NCI-H2171 (cell line): ENCODE measurements at places on chromosomes 6 and 20.

- no peak for DNase-seq
Observed at GRCh38 chr6:50213146-50213545, 163.4 kb upstream of the DEFB112 start.

- peak; percentile 42 for DNase-seq
Observed at GRCh38 chr20:35146299-35146919, 727 bp downstream of the EDEM2 start.

GRCh38 chr6:125888989-125889656, 67.4 kb upstream of the HINT3 start:
- no peak for DNase-seq

DNA sequence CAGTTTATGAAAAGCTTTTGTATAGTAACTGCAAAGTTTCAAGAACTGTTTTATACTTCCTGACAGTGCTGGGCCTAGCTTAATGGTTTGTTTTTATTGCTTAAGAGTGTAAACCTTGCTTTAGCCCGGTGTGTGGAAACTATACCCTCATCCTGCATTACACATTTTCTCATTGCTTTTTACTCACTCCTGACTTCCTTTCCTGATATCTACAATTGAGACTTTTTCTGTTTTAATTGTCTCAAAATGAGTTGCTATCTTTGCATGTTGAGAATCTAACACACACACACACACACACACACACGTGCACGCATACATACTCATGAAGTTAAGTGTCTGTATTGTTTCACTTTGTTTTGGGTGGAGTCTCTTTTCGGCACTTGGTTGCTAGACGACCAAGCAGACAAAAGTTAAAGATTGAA, 16.7 kb downstream of the BMP2 start:
- no peak for DNase-seq

DNA sequence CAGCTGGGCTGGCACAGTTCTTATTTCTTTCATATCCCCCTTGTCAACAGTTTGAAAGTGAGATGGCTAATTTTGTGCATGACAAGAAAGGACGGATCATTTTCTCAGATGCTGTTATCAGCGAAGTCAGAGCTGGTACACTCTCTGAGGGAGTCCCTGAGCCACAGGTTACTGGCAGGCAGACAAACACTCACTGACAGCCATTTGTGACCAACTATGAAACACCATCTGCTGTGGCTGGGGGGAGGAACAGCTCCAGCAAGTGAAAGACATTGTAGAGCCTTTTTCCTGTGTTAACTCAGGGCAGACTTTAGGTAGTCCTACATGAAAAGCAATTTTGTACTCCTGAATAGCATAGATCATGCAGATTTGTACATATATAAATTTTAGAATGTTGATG, 22.2 kb downstream of the OLIG3 start:
- peak; percentile 61 for DNase-seq

DNA sequence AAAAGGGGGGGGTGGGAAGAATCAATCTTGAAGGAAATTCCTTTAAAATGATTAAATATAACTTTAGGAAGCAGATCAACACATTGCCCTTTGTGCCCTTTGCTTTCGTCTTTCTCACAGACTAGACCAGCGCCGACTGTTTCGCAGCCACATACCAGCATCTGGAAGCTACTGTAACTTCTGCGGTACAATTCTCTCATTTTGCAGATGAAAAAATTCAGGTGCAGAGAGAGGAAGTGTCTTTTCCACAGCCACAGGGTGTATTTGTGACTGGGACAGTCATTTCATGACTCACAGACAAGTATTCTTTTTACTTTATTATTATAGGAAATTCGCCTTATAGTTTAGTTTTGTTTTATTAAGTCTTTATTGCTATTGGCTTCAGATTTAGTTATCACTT, 84.2 kb downstream of the UST start:
- no peak for DNase-seq

GRCh38 chr6:170361335-170361734, 54.8 kb downstream of the FAM120B start:
- no peak for DNase-seq

- peak; percentile 55 for DNase-seq
Observed at GRCh38 chr6:151240791-151241642, 1.2 kb downstream of the AKAP12 start.

DNA sequence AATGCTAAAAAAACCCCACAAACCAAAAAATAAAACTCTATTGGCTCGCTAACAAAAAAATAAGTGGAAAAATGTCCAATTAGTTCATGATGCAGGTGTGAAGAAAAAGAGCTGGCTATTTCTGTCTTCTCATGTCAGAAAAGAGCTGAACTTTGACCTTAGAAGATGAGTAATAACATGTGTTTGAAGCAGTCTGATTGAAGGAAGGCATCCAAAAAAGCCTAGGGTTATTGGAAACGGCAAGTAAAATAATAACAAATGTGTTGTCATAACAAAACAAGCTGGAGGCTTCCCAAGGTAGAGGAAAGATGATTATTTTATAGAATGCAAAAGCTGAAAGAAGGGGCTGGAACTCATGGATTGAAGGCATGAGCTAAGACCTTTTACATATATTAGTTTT, 94.4 kb upstream of the FAM184A start:
- no peak for DNase-seq
